ENCODE measurements at places on chromosomes 16 and 17. TPM values are rescaled to one million over a fixed set of nuclear protein-coding genes. Genes with fewer than 3 reads are reported as not detected.

DNA sequence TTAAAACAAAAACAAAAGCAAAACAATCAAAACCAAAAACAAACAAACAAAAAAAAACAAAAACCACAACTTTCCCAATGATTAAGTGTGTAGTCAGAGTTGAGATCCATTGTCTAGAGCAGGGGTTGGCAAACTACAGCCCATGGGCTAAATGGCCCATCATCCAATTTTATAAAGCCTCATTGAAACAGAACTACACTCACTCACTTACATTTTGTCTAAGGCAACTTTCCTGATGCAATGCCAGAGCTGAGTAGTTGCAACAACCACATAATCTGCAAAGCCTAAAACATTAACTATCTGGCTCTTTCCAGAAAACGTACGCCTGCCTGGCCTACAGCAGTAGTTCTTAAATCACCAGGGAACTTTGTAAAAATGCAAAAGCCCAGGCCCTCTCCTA lies 124.1 kb downstream of the SOX9 start:
- H3K4me1 ChIP-seq: no peaks in the 10 kb centered on the region
- no peak for DNase-seq
- no peak overlapping the region for H3K4me3 ChIP-seq
- H3K36me3 ChIP-seq: no peaks in the 10 kb centered on the region

DNA sequence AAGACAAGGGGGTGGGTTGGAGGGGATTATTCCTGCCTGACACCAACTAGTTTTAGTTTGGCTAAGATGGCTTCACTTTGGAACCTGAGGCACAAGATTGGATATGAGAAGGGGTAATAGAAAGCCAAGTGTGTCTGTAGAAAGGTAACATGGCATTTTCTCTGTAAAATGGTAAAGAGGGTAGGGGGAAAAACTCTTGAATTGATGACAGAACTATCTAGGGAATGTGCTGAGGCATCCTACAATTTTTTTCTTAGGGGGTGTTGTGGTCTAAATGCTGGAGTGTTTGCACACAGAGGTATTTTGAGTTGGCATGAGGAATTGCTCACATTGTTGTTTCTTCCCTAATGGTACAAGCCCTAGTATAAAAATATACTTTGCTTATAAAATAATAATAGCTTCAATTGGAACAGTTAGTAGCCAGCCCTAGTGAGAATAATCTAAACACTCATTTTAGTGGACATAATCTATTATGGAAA lies 25.8 kb downstream of the YPEL2 start:
- no peaks in the 10 kb centered on the region for H3K27me3 ChIP-seq
- peaks cover 45% of the 10 kb centered on the region for H3K36me3 ChIP-seq
- DNase-seq: no peak
- no peak overlapping the region for H3K27ac ChIP-seq
- H3K4me3 ChIP-seq: no peak overlapping the region

DNA sequence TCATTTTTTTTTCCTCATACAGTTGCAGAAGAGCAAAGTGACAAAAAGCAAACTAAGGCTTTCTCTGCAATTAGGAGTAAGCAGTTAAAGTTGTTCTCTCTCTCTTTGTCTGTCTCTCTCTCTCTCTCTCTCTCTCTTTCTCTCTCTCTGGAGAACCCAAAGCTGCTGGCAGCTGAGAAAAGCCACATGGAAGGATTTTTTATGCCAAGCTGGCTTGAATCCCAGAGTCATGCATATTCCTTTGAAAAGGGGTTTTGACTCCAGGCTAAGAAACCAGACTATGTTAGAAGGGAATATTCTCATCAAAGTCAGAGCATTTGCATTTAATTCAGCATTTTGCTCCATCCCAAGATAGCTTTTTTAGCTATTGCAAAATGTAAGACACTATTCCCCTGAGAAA lies 1114.2 kb upstream of the GOT2 start:
- no peaks in the 10 kb centered on the region for H3K27me3 ChIP-seq
- H3K4me3 ChIP-seq: no peak overlapping the region
- no peak overlapping the region for H3K27ac ChIP-seq
- no peaks in the 10 kb centered on the region for H3K4me1 ChIP-seq

DNA sequence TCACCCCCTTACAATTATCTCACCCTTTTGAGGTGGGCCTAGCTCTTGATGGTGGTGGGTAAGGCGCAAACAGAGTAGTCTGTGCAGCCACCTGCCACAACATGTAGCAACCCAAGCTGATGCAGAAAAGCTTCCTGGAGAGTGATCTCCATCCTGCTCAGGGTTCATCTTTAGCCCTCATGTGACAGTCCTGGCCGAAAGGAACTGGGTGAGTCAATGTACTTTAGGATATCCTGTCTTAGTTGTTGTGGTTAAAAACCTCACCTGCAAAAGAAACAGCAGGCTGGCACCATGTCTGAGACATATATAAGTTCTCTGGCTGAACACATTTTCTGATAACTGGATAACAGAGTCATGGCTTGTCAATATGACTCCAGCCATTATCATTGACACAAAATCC lies 183.5 kb upstream of the CPHXL start:
- no peaks in the 10 kb centered on the region for H3K4me1 ChIP-seq
- no peak overlapping the region for H3K27ac ChIP-seq
- no peak for DNase-seq
- H3K36me3 ChIP-seq: no peaks in the 10 kb centered on the region
- no peak overlapping the region for H3K4me3 ChIP-seq

GRCh38 chr17:38982858-38983746 lies 15.9 kb upstream of the FBXO47 start:
- no peaks in the 10 kb centered on the region for H3K4me1 ChIP-seq
- H3K36me3 ChIP-seq: no peaks in the 10 kb centered on the region
- H3K27ac ChIP-seq: no peak overlapping the region
- H3K27me3 ChIP-seq: no peaks in the 10 kb centered on the region
- no peak overlapping the region for H3K4me3 ChIP-seq

DNA sequence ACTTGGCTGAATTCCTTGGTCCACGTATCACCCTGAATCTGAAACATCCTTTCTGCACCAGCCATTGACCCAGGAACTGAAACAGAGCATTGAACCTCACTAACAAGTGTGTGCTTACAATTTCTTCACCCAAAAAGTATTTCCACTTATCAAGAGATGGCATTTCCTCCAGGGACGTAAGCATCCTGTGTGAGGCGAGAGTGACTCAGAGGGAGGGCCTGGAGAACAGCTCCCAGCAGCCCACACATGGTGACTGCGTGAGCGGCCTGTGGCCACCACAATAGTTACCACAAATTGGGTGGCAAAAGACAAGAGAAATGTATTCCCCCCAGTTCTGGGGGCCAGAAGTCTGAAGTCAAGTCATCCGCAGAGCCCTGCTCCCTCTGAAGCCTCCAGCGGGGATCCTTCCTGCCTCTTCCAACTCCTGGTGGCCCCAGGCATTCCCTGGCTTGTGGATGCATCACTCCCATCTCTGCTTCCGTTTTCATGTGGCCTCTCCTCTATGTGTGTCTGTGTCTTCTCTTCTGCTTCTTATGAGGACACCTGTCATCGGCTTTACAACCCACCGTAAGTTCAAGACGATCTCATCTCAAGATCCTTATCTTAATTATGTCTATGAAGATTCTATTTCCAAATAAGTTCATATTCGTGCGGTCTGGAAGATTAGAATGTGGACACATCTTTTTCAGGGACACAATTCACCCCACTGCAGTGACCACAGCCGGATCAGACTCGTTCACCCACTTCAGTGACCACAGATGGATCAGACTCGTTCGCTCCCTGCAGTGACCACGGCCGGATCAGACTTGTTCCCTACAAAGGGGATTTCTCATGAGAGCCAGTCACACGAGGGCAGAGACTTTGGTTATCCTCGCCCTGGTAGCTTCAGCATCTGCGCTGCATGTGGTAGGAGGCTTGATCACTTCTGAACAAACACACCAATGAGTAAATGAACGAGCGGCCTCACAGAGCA lies 122.6 kb upstream of the FOXF1 start:
- H3K27ac ChIP-seq: no peak overlapping the region
- no peaks in the 10 kb centered on the region for H3K4me1 ChIP-seq
- no peaks in the 10 kb centered on the region for H3K36me3 ChIP-seq
- peaks cover 25% of the 10 kb centered on the region for H3K27me3 ChIP-seq
- DNase-seq: peak; percentile 14

- H3K4me3 ChIP-seq: peak overlapping the region; percentile 52
- peaks cover 26% of the 10 kb centered on the region for H3K4me1 ChIP-seq
- H3K27ac ChIP-seq: no peak overlapping the region
- DNase-seq: no peak
Measured at GRCh38 chr16:56192986-56193945, 2.0 kb downstream of the GNAO1 start.

GRCh38 chr16:84597528-84597896 lies 20.4 kb downstream of the COTL1 start:
- peak overlapping the region; percentile 66 for H3K4me3 ChIP-seq
- H3K36me3 ChIP-seq: peaks cover 59% of the 10 kb centered on the region
- H3K4me1 ChIP-seq: peaks cover 92% of the 10 kb centered on the region
- H3K27me3 ChIP-seq: no peaks in the 10 kb centered on the region
- peak overlapping the region; percentile 99 for H3K27ac ChIP-seq

DNA sequence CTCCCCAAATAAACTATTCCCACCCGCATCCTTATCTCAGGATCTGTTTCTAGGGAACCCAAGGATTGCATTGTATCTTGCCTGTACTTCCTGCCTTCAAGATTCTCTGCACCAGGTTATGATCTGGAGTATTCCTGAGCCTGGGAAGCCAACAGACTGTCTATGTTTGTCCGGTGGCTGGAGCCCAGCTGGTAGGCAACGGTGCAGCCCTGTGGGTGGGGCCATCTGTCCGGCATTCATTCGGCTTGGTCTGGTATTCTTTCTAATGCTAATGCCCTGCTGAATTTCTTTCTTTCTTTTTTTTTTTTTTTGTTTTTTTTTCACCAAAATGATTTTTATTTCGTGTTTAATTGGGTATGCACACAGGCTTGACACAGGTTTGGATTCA lies 20.7 kb upstream of the TVP23A start:
- DNase-seq: no peak
- no peak overlapping the region for H3K4me3 ChIP-seq
- no peaks in the 10 kb centered on the region for H3K36me3 ChIP-seq
- peaks cover 30% of the 10 kb centered on the region for H3K27me3 ChIP-seq

GRCh38 chr17:64263000-64263766 lies at the start of gene TEX2:
Gene TEX2, minus strand, starts transcription at chr17:64263260. Its CDS starts 49,043 bp downstream, at chr17:64214217.
- peaks cover 30% of the 10 kb centered on the region for H3K4me1 ChIP-seq
- no peaks in the 10 kb centered on the region for H3K36me3 ChIP-seq
- H3K4me3 ChIP-seq: peak within 1 kb of the TSS; percentile 89

GRCh38 chr17:42819939-42820535 lies 4.0 kb downstream of the BECN1 start:
- H3K4me3 ChIP-seq: no peak overlapping the region
- no peak overlapping the region for H3K27ac ChIP-seq
- peak; percentile 66 for DNase-seq
- no peaks in the 10 kb centered on the region for H3K27me3 ChIP-seq
- H3K4me1 ChIP-seq: peaks cover 19% of the 10 kb centered on the region
- peaks cover 28% of the 10 kb centered on the region for H3K36me3 ChIP-seq

DNA sequence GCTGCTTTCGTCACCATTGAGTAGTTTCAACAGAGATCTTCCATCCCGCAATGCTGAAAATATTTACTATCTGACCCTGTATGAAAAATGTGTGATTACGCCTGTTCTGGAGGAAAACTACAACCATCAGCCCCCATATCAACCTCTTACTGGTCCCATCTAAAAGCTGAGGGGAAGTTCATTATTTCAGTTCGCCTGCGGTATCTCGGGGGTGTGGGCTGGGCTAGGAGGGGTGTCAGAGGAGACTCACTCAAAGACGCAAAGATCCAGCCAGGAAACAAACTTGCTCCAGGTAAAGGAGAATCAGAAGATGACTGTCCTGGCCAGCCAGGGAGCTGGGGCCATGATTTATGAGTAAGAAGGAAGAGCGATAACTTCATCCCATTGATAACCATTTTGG lies 13.7 kb downstream of the CACNG1 start:
- H3K27me3 ChIP-seq: no peaks in the 10 kb centered on the region
- H3K4me1 ChIP-seq: no peaks in the 10 kb centered on the region
- H3K36me3 ChIP-seq: no peaks in the 10 kb centered on the region
- no peak for DNase-seq

DNA sequence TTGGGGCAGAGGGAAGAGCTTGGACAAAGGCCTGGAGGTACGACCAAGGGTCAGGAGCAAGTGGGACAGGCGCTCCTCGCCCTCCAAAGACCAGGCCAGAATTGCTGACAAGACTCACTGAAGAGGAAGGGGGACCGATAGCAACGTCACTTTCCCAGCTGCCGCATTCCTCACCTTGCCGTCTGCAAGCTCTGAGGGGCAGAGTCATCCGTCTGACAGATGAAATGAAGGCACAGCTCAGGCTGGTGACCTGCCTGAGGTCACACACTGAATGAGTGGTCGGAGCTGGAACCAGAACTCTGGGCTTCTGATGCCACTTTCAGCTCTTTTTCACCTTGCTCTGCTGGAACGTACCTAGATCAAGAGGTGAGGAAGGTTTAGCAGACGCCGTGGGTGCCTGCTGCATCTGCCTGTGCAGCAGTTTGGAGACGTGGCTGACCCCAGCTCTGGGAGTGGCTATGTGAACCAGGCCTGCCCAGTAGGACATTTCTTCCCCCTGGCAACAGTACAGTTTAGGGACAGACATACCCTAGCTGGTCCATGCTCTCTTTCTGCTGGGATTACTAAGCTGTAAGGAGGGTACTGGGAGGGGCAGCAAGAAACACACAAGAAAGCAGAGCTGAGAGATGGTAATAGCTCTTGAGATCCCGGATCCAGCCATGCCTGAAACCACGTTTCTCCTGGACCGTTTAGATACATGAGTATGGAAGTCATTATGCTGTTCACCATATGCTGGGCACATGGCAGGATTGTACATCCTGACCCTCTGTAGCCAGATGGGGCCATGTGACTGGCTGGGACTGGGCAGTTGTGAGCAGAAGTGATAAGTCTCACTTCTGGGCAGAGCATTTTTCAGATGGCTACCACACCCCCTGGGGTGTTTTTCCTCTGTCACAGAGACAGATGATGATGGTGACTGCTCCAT lies 50.9 kb downstream of the IL21R start:
- H3K36me3 ChIP-seq: peaks cover 61% of the 10 kb centered on the region
- peaks cover 91% of the 10 kb centered on the region for H3K4me1 ChIP-seq
- DNase-seq: no peak
- peak overlapping the region; percentile 20 for H3K4me3 ChIP-seq

The NCOR1 gene
- total RNA-seq: 122 TPM

The TNFRSF13B gene
- total RNA-seq: 0.52 TPM

The CD300H gene
- total RNA-seq: not detected

The PERCC1 gene
- 0.40 TPM for total RNA-seq

The USP32 gene
- 26.6 TPM for total RNA-seq

The TMEM235 gene
- total RNA-seq: not detected

The SBK1 gene
- total RNA-seq: 9.7 TPM

The ZNF469 gene
- 1.2 TPM for total RNA-seq

The NPIPA3 gene
- not detected for total RNA-seq

The CCL17 gene
- not detected for total RNA-seq
